ENCODE measurements at places on chromosomes 13 and 19.

DNA sequence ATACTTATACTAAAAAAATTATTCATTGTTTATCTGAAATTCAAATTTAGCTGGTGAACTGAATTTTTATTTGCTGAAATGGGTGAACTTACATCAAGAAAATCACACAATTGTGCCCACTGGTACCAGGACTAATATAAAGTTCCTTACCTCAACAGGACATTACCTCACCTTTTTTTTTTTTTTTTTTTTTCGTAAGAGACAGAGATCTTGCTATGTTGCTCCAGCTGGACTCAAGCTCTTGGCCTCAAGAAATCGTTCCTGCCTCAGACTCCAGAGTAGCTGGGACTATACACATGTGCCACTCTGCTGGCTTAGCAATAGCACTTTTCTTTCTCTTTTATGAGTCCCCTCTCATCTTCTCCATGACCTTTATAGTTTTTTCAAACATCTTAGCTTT lies 22.5 kb upstream of the NDFIP2 start:
- DNase-seq = no peak

- no peak for DNase-seq
Observed at GRCh38 chr19:55368701-55369563, 1.3 kb downstream of the IL11 start.

GRCh38 chr13:30334663-30335386 lies 27.5 kb upstream of the KATNAL1 start:
- no peak for DNase-seq

- DNase-seq = no peak
Observed at GRCh38 chr19:46451352-46451751, 20.0 kb downstream of the PNMA8A start.

DNA sequence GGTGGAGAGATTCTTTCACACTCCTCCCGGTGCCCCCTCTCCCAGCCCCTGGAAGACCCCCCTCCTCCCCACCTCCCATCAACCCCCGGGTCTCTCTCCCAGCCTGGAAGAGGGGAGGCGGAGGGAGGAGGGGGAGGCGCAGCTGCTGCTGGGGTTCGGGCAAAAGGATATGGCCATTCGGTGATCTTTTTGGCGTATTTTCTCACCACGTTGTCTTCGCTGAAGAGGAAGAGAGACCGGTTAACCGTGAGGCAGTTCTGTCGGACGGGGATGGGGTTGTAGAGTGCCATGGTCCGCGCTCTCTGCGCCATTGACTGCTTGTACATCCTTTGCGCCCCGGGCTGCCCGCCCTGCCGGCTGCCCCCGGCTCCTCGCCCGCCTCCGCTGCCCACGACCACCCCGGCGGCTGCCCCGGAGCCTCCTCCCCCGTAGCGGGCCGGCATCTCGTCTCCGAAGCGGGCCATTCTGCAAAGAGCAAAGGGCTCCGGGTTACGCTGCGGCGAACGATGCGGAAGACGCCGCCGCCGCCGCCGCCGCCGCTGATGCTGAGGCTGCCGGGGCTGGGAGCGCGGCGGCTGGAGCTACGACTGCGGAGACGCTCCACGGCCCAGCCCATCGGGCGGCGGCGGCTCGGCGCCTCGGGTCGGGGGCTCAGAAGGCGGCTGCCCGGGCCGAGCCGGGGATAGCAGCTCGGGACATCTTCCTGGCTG lies 363 bp downstream of the CACNA1A start:
- no peak for DNase-seq

DNA sequence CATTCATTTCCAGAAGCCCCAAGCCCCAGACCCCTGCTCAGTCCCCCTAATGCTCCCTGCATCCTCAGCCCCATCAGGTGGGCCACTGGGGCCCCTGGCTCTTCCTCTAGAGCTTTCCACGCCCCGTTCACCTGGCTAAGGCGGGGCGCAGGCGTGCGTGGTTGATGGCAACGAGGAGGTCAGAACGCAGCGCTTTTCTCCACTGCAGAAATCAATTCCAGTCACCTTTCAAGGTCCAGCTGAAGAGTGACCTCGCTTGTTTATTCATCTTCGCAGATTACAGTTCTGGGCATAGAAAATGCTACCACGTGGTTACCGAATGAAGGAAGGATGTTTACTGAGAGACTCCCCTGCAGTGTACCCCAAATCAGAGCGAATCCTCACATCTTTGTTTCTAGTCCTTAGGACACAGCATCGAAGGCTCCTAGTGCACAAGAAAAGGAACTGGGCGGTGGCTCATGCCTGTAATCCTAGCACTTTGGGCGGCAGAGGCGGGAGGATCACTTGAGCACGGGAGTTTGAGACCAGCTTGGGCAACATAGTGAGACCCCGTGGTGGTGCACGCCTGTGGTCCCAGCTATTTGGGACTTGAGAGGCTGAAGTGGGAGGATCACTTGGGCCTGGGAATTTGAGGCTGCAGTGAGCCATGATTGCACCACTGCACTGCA lies 828 bp upstream of the PBX4 start:
- DNase-seq = no peak

DNA sequence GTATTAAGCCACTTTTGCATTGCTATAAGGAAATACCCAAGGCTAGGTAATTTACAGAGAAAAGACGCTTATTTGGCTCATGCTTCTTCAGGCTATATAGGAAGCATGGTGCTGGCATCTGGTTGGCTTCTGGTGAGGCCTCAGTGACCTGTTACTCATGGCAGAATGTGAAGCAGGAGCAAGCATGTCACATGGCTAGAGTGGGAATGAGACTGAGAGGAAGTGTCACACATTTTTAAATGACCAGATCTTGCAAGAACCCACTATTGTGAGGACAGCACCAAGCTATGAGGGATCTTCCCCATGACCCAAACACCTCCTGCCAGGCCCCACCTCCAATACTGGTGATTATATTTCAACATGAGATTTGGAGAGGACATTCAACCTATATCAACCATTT lies 25.7 kb upstream of the IGFL4 start:
- no peak for DNase-seq

- no peak for DNase-seq
Observed at GRCh38 chr19:17121736-17122293, 46.2 kb downstream of the MYO9B start.

GRCh38 chr13:94384231-94384905 lies 95.1 kb downstream of the DCT start:
- DNase-seq = no peak

DNA sequence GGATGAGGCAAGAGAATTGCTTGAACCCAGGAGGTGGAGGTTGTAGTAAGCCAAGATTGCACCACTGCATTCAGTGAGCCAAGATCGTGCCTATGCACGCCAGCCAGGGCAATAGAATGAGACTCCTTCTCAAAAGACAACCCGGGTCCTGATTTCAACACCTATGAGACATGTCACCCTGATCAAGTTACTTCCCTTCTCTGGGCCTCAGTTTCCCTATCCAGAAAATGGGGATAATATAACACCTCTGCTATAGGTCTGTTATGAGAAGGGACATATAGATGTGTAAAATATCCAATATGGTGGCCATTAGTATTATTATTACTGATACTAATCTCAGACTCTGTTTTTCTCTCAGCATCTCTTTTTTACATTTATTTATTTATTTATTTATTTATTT lies 12.9 kb upstream of the GIPR start:
- no peak for DNase-seq

DNA sequence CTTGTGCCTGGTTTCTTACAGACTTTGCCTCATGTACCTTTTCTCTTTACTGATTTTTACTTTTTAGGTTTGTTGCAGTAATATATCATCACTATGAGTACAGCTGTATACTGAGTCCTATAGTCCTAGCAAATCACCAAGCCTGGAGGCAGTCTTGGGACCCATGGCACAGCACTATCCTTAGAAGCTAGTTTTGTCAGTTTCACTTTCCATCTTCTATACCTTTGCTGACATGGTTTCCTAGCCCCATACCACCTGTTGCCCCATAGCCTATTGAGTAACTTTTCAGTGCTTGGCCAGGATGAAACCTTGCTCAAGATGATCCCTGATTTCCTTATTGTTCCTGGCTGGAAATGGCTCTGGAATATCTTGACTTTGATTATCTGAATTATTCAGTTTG lies 826.4 kb downstream of the GPC5 start:
- DNase-seq = no peak

DNA sequence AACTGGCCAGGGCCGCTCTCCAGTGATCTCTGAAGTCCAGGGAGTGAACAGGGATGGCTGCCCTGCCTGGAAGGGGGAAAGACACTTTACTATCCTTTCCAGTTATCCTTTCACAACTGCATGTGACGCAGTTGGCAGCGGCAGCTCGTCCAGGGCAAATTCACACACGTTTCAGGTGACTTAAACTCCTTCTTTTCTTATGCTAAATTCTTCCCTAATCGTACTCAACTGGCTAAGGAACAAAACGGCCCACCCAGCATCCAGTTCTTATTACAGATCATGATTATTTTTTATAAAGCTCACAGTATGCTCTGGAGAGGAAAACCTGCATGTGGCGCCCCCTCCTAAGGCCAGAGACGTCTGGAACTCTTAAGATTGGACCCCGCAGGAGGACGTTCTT lies 767.1 kb downstream of the UQCRFS1 start:
- DNase-seq = no peak

GRCh38 chr13:43307921-43308433 lies 284.6 kb downstream of the DNAJC15 start:
- DNase-seq = peak; percentile 89

DNA sequence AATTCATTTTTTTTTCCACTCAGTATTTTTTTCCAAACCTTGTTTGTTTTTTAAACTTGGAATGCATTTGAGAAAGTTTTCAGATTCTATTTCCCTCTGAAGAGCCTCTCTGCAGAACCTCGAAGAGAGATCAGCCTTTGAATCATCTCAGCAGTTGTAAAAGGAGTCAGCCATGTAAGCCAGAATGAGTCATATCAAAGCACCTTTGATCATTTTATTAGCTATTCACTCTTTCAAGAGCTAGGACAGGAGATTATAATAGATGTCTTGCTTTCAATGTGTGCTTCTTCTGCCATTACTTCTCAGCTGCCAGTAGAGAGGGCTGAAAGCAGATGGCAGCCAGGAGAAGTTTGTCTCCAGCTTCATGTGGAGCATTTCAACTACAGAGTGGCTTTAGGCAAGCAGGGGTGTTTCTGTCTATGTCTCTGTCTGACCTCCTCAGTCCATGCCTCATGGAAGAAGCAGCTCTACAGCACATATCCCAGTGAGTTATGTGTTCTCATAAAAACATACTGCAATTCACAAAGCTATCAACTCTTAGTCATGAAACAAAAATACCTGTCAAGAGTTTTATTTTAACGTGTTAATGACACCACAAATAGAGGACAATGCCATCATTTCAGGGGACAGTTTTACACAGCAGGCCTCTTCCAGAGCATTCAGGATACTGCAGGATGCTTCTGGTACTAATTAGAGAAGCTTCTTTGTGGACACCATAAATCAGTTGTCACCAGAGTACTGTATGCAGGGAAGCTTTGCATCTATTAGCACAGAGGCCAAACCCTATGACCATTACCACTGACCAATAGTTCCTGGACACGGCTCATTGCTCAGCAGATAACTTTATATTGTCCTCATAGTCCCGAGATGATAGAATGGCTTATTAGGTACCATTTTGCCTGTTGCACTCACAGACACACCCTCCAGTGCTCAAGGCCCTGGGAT lies 94.3 kb downstream of the NHLRC3 start:
- DNase-seq = no peak

GRCh38 chr13:95185851-95186250 lies 115.4 kb downstream of the ABCC4 start:
- DNase-seq = no peak

- DNase-seq = no peak
Observed at GRCh38 chr13:113479179-113479578, 11.3 kb downstream of the DCUN1D2 start.

- DNase-seq = peak; percentile 93
Observed at GRCh38 chr13:110108348-110109139, 198.4 kb downstream of the COL4A1 start.

GRCh38 chr13:71685072-71685471 lies 181.9 kb downstream of the DACH1 start:
- DNase-seq = no peak

DNA sequence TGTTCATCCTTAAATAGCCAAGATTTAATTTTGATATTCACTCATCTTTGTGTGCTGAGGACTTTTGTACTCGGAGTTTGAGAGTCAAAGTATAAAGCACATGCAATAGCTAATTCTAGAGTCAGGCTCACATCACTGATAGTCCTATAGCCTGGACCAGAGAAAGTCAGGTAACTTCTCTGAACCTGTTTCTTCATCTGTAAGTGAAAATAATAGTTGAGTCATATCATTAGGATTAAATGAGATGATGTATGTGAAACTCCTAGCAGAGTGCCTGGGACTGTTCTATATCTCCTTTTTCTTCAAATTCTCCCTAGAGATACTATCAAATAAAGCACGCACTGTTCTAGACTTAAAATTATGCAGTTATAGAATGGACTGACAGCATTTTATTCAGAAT lies 9.0 kb downstream of the CHAMP1 start:
- DNase-seq = no peak

GRCh38 chr13:35720690-35721554 lies 244.4 kb upstream of the MAB21L1 start:
- DNase-seq = peak; percentile 10

DNA sequence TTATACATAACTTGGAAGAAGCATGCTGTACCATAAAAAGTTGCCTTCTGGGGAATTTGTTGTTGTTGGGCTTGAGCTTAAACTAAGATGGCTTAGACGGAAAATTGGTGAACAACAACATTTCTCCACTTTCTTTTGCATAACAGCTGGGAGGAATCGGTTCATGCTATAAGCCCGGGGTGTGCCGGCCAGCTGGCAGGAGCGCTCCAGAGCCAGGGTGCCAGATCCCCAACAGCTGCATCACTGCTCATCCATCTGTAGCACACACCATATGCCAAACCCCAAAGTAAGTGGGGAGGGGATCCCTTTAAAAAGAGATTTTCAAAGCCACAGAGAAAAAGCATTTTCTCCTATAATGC lies 419.5 kb upstream of the ARGLU1 start:
- no peak for DNase-seq

DNA sequence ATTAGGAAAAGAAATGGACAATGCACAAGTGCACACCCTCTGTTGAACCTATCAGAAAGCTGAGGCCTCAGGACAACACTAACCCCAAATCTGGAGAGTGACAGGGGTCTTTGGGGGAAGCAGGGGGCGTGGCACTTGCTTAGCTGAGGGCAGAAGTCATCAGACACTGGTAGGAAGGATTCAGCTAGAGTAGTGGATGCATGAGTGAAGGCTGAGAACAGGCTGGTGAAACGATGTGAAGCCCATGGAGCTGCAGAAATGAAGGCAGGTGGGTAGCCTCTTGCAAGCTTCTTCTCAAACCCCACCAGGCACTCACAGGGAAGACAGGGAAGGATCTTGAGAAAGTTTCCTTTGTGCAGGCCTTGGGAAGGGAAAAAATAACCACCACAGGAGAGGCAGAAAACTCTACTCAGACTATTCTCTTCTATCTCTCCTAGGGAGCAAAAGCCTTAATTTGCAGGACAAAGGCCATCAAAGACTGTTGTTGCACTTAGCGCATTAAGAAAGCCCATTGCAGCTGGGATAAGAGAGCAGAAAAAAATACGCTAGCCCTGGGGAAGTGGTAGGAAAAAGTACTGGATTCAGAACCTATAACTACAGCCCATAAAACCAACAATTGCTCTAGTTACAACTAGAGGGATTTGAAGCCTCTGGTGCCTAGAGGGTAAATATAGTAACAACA lies 193.3 kb upstream of the ZNF536 start:
- no peak for DNase-seq
